ENCODE measurements at places on chromosomes 5 and 9.

DNA sequence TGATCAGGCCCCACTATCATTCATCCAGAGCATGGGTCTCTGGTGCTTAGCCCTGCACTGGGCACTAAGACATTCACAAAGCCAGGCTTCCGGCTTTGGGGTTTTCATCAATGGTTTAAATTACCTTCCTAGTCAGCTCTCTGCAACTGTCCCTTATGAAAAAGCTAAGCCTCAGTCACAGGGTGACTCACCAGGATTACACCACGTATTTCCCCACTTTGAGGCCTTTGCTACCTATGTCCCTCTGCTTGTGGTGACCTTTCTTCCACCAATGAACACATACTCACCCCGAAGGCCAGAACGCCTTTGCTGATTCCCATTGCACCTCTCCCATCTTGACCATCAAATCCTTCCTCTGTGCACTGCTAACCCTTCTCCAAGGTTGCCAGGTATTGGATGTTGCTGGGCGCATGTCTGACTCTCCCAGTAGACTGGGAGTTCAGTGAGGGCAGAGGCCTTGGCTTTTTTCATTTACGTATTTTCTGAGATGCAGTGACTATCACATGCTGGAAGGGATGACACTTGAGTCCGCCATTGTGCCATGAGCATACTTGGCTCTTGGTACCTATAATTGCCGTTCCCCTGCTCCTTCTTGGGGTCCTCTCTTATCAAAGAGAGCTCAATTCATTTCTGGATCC, 58.7 kb upstream of the TNFSF8 start:
- DNase-seq, result no peak

GRCh38 chr9:125767349-125767748, 20.2 kb downstream of the PBX3 start:
- DNase-seq, result no peak

- no peak for DNase-seq
These were observed 5.0 kb upstream of the PTGER4 start for GRCh38 chr5:40674661-40675235.

DNA sequence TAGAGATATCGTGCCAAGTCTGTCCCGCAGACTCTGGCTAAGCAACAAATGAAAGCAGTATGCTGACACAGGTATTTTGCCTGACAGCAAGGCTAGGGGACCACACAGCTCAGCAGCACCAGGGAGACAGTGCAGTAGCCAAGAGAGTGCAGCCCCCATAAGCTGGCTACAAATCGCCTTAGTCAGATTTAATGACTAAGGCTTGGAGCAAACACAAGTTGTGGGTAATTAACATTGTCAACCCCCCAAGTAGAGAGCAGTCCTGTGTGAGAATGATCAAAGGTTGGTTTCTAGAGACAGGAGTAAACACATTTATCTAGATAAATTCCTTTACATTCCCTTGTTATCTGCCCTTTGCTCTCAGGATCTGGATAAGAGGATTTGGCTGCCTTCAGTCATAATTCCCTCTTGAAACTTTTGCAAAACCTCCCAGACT, 1434.5 kb upstream of the CDH6 start:
- no peak for DNase-seq

DNA sequence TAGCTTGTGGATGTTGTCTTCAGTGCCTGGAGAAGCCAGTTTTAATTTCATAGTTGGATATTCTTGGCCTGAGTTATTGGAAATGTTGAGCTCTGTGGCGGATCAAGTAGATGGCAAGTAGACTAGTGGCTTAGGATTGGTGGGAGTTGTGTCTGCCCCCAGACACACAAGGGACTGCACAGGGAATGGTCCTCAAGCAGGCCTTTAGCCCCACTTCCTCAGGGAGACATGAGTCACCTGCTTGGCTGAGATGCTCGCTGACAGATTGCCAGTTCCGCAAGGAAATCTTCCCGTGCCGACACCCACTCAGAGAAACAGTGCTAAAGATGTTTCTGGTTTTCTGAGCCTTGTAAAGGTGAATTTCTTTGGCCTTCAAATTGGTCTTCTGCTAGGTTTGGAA, 18.8 kb upstream of the CATSPER3 start:
- DNase-seq, result no peak

- peak; percentile 29 for DNase-seq
These were observed 29.8 kb upstream of the SEC16A start for GRCh38 chr9:136512651-136513071.

DNA sequence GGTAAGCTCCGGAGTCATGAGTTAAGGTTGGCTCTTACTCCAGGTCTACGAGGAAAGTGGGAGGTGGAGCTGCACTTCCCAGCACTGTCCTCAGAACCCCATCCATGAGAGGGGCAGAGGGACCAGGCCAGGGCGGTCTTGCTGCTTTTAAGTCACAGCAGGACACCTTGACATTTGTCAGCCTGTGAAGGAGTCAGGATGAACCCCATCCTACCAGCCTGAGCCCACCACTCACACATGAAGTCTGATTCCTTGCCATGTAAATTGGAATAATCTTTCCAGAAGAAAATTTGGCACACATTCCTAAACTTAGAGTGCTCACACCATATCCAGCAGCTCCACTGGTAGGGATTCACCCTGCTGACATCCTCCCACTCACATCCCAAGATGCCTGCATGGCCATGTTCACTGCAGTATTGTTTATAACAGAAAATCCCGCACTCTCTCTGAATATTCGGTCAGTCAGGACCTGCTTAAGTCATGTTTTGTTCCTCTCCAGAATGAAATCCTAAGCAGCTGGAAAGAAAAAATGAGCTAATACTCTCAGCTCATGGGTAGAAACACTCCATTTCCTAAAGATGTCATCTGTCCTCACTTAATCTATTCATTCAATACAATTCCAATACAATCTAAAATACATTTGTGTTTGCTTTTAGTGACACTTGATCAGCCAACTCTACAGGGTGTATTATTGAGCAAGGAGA, 79.3 kb upstream of the COL5A1 start:
- DNase-seq, result no peak

DNA sequence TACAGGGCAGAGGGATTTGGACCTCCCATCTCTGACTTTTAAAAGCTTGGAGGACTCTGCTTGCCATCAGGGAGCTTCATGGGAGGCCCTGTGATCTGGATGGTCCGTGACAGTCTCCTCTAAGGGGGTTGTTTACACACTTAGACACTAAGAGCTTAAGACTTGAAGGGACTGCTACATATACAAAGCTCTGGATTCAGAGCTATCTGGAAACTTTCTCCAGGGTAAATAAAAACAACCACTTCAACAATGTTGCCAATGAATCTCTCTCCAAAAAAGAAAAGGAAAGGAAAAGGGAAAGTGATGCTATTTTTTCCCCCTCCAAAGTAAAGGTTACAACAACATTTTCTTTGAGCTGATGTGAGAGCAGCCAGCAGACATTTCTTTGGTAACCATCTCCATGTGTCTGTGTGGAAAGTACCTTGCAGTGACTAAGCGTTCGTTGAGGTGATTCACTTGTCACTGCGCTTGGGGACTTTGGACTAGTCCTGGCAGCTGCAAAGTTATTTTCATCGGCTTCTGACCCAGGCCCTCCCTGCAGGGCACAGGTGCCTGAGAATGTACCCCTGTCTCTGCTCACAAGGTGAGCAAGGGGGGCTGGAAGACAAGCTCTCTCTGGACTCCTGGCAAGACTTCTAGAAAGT, 262.1 kb upstream of the KLF4 start:
- DNase-seq, result no peak

- no peak for DNase-seq
These were observed 62.0 kb downstream of the F2RL2 start for GRCh38 chr5:76560952-76561891.

DNA sequence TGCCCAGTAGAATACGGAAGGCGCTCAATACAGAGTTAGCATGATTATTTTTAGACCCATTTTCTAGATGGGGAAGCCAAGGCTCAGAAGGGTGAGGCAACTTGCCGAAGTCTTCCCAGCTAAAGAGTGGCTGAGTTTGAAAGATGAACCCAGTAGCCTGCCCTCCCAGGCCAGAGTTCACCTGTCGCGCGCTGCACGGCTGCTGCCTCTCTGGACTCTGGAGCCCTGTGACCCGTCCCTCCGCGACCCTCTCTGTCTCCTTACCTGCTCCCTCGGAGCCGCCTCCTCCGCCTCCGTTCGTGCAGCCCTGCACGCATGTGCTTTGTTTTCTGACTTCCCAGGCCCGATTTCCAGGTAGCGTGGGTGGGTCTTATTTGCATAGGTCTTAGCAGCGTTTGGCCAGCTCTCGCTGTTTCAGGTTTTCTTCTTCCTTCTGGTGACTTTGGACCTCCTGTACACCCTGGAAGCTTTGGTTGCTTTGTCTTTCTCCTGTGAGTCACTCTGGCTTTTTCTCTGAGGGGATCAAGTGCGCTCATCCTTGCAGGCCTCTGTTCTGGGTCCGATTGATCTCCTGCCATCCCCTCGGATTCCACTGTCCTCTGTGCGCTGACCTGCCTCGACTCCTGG, at the start of gene RNF183:
TSS of gene RNF183 (minus strand) at position 585 of the 627 bp plus-strand sequence. CDS start 5,192 bp downstream, outside the sequence.
- no peak for DNase-seq

GRCh38 chr5:135308752-135309151, 90.3 kb downstream of the MACROH2A1 start:
- no peak for DNase-seq

GRCh38 chr9:26746357-26747072, 146.1 kb downstream of the CAAP1 start:
- no peak for DNase-seq

DNA sequence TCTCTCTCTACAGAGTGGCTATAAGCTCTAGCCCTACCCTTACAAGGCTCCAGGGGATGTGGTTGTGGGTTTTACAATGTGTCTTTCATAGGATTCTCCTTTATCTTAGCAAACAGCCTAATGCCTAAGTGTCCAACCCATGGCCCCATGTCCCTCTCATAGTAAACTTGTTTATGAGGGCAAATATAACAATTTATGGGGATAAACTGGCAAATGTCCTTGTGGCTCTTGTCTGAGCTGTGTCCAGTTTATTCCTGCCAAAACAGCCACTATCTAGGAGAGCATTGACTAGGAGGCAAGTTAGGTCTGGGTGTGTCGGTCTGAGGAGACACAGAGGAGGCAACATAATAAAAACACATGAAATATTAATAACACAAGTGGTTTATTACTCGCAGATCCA, 335.1 kb downstream of the IZUMO3 start:
- DNase-seq, result no peak

DNA sequence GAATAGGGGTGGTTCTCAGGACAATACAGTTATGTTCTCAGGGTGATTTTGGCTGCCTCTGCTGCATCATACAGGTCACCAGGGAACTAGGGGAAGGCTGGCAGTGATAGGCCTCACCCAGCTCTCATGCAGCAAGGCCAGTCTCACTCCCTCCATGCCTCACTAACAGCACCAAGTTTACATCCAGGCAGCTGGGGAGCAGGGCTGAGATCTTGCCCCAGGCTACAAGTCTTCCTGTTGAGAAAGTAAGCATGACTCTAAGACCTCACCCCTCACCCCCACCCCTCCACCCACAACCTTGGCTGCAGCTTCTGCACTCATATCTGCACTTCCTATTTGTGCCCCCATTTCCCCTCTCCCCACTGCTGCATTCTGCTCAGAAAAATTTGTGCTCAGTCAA, 481.2 kb downstream of the ACTL7B start:
- DNase-seq, result no peak

GRCh38 chr5:51567636-51568035, 184.4 kb downstream of the ISL1 start:
- no peak for DNase-seq

- no peak for DNase-seq
These were observed 45.7 kb downstream of the PRDM6 start for GRCh38 chr5:123134653-123135181.

DNA sequence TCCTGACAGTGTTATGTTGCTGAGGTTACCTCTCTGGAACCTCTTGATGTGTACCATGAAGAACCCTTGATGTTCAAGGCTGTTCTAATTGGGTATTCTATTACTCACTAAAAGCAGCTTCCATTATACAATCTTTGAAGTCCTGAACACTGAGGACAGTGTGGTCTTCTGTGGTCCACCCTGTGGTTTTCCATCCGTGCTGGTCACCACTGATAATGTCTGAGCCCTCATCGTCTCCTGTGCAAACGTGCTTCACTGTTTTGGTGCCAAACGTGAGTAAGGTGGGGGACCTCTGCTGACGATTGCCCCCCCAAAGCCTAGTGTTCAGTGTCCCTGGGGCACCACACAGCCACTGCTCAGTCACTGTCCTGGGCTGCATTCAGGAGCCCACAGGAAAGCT, 259.7 kb upstream of the ANKRD55 start:
- DNase-seq, result no peak

GRCh38 chr9:124483481-124483880, 23.7 kb downstream of the NR5A1 start:
- no peak for DNase-seq

DNA sequence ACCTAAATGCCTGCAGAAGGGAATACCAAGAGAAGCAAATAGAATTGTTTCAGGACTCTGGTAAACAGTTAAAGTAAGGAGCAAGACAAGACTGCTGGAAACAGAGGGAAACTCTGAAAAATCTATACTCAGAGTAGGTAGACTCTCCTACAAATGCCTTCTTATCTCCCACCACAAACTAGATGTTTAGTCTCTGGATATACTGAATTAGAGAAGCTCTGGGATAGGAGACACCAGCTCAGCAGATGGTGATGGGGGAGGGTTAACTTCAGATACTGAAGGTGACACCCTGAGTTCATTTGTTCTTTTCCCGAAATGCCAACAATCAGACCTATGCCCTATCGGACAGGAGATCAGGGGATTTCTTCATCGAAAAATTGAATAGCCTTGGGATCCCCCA, 54.1 kb upstream of the CHD1 start:
- no peak for DNase-seq

- no peak for DNase-seq
These were observed 13.9 kb upstream of the GPX8 start for GRCh38 chr5:55146080-55146479.

DNA sequence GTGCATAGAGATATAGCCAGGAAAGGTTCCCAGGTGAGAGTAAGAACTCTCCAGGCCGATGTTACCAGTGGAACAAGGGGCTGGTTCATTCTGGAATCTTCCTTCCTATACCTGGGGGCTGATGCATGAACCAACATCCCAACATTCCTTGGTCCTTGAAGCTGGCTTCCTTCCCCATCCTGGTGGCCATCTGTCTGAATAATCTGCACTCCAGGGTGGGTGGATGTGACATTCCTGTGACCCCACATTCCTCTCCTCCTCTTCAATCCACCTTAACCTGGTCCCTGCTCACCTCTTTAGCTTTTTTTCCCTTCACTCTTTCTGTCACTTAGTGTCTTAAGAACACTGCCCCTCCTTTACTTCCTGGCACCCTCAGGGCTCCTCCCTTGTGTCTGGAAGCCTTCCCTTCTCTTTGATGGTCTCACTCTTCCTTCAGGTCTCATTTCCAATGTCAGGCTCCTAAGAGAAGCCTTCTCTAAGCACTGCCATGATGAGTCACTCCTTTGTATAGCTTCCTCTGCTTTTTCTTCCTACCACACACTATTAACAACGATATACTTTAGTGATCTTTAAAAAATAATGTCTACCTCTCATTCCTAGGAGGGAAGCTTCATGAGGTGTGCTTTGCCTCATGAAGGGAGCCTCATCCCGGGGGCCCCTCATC, 80.3 kb downstream of the BOD1 start:
- no peak for DNase-seq

- no peak for DNase-seq
These were observed 81.5 kb downstream of the SH3TC2 start for GRCh38 chr5:148981353-148981752.

- no peak for DNase-seq
These were observed 42.6 kb upstream of the SLC12A2 start for GRCh38 chr5:128040927-128041326.

GRCh38 chr9:110066929-110067716, 140.8 kb downstream of the C9orf152 start:
- DNase-seq, result no peak
